ENCODE measurements at places on chromosomes 11 and 22.

GRCh38 chr11:30091246-30091645 is 74.4 kb upstream of the KCNA4 start:
- no peak for DNase-seq

DNA sequence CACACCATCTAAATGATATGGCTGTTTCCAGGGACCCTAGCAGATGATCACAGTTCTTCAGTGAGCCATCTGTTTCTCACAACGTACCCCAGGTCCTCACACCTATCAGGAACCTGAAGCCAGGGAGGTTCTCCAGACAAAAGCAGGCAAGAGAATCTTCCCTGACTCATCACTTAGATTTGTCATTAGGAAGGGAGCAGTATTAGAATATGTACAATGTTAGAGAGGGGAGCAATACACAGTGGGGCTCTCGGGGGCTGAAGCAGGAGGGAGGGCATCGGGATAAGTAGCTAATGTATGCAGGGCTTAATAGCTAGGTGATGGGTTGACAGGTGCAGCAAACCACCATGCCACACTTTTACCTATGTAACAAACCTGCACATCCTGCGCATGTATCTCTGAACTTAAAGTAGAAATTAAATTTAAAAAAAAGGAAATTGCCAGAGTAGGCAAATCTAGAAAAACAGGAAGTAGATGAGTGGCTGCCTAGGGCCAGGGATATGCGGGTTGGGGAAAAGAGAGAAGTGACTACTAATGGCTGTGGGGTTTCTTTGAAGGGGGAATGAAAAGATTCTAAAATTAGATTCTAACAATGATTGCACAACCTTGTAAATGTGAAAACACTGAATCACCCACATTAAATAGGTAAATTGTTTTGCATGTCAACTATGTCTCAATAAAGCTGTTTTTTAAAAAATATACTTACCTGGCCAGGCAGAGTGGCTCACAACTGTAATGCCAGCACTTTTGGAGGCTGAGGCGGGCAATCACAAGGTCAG is 14.4 kb downstream of the C22orf42 start:
- DNase-seq: peak; percentile 92

DNA sequence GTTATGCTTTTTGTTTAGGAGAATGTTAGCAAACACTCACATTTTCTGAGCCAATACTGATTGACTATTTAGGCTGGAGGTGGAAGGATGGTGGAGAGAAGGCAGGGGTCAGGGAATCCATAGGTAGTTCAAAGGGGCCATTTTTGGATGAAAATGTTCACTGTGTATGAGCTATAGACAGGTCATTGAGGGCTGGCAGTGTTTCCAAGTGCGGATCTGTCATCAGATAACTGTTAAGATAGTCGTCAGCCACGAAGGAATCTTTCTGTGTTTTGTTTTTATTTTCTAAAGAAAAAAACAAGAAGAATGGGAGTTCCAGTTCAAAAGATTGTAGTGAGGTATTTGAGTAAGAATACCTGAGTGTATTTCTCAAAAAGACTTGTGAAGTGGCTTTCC is 3.1 kb downstream of the KCNJ5 start:
- no peak for DNase-seq

DNA sequence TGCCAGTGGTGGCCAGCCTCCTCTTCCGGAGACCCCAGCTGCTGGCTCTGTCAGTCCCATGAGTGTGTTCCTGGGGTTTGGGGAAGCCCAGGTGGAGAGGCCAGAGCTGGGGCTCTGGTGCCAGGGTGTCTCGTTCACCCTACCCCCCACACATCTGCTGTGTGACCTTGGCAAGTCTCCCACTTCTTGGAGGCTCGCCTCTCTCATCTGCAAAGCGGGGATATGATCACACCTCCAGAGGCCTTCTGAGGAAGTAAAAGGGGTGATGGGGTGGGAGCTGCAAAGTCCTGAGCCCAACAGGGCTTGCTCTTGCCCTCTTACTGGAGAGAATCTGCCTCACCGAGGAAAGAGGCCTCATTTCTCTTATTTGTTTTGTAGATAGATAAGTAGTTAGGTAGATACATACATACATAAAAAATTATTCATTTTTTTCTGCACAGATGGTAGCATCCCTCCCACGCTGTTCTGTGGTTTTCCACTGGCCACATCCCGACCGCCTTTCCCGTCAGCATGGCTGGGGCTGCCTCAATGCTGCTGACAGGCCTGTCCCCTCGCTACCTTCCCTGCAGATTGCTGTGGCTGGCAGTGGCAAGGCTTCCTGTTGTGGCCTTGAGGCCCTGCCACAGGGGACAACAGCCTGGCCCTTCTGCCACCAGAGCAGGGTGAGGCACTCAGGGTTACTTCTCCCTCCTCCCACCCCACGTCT is 23.9 kb downstream of the MYO7A start:
- DNase-seq: peak; percentile 50

DNA sequence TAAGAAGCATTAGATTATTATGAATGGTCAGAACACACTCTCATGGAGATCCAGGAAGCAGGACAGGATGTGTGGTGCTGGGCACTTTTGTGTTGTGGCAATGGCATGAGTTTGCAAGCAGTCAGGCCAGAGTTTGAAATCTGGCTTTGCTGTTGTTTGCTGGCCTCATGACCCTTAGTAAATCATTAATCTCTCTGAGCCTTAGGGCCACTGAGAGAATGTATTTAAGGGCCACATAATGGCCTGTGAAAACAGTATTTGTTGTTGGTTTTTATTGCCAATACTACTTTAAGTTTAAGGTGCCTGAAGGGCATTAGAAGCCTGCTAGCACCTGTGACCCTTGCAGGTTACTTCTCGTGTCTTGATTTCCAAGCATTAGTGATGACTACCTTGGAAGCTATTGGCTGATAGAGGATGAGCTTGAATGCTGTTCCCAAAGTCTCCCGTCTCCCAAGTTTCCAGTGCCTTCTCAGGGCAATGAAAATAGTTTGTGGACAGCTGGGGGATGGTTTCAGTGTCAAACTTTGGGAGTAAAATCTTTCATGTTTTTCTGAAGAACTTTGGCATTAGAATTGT is 24.6 kb downstream of the STIM1 start:
- DNase-seq: no peak

- no peak for DNase-seq
These were observed 843 bp downstream of the OPCML start for GRCh38 chr11:133531458-133531857.

- DNase-seq: no peak
These were observed 14.7 kb downstream of the ABTB2 start for GRCh38 chr11:34343153-34343552.

DNA sequence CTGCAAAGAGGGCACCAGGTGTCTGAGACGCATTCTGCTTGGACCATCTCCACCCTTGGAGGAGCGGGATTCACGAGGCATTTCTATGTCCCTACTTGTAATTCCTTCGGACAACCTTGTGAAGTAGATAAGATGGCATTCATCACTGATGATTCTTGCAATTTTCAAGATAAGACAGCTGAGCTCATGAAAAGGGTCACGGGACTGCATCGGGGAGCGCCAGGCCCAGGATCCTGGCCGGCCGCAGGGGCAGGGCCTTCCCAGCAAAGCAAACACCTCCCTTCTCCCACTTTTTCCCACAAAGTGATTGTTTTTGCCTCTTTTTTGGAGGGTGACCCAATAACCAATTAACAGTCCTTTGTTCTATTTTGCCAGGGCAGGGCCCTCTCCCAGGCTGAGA is 8.4 kb downstream of the LIF start:
- DNase-seq: no peak

- peak; percentile 57 for DNase-seq
These were observed 605 bp upstream of the COPB1 start for GRCh38 chr11:14500181-14500651.

- no peak for DNase-seq
These were observed 9.0 kb downstream of the CRKL start for GRCh38 chr22:20926243-20926642.

DNA sequence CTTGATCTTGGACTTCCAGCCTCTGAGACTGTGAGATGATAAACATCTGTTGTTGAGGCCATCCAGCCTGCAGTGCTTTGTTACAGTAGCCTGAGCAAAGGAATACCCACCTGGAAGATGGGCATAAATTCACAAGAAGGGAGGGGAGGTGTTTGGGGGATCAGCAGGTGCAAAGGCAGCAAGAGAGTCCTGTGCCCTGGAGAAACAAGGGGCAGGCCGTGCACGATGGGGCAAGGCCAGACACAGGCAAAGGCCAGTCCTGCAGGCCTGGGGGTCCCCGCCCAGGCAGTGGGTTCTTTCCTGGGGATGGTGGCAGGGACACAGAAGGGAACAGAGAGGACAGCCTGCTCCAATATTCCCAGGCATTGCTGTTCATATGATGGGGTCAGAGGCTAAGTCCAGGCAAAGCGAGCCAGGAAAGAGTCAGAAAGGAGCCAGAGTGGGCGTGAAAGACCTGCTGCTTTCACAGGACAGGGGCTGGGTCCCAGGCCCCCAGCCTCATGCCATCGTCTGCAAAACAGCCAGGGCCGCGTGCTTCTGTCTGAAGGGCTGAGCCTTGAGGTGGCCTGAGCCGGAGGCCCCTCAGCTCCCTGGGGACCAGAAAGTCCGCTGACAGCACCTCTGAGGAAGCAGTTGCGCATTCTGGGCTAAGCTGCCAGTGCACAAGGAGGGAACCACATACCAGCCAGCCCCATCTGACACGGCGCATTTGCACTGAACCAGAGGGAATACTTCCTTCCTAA is 48.8 kb downstream of the MYEOV start:
- DNase-seq: no peak

DNA sequence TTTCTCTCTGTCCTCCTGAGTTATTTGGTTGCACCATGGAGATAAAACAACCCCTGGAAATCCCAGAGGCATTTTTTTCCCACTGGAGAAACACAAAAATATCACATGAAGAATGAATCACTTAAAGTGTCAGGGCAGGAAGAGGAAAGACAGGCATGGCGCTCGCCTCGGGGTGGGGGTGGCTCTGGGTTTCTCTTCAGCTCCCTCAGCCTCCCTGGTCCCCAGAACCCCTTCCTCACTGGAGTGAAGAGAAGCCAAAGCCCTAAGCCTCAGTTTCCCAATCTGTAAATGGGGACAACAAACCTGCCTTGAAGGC is 938 bp downstream of the SHISAL1 start:
- DNase-seq: no peak

GRCh38 chr11:132452616-132453015 is 1079.7 kb downstream of the OPCML start:
- DNase-seq: no peak

- no peak for DNase-seq
These were observed 143.0 kb downstream of the APIP start for GRCh38 chr11:34773211-34773610.

DNA sequence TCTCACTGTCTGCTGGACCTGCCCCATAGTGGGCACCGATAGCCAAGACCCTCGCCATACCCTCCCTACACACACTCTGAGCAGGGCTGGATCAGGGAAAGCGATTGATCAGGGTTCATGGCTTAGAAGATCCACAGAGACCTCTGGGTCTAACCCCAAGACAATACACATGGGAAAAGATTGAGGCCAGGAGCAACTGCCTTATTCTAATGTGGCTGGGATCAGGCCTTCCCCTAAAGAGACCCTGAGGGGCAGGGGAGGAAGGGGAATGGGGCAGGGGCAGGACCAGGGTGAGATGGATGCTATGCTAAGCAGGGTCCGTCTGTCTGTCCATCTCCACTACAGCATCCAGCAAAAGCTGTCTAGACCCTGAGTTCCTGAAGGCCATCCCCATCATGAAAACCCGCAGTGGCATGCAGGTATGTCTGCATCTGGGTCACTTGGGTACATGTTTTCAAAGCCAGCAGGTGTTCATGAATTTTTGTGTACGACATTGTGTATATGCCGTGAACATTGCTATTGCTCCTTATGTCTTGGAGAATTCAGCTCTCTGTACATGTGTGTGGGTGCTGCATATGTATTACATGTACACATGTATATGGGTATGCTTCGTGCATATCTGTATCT is 15.3 kb upstream of the RELT start:
- no peak for DNase-seq

DNA sequence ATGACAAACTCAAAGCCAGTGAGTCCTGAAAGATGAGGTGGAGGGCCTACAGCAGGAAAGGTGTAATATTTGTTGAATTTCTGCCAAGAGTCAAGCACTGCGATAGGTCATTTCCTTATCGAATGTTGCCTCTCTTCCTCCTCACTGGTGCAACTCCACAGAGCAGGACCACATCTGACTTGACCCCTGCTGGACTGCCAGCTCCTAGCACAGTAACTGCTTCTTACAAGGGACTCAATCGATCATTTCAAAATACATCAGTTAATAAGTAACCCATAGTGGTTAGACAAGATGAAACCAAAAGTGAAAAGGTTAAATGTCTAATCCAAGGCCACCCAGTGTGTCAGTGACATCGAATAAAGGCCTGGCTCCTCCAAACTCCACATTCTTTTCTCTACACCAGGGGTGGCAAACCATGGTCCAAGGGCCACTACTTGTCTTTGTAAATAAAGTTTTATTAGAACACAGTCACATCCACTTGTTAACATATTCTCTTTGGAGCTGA is 98.5 kb upstream of the CSNK2A3 start:
- DNase-seq: no peak

DNA sequence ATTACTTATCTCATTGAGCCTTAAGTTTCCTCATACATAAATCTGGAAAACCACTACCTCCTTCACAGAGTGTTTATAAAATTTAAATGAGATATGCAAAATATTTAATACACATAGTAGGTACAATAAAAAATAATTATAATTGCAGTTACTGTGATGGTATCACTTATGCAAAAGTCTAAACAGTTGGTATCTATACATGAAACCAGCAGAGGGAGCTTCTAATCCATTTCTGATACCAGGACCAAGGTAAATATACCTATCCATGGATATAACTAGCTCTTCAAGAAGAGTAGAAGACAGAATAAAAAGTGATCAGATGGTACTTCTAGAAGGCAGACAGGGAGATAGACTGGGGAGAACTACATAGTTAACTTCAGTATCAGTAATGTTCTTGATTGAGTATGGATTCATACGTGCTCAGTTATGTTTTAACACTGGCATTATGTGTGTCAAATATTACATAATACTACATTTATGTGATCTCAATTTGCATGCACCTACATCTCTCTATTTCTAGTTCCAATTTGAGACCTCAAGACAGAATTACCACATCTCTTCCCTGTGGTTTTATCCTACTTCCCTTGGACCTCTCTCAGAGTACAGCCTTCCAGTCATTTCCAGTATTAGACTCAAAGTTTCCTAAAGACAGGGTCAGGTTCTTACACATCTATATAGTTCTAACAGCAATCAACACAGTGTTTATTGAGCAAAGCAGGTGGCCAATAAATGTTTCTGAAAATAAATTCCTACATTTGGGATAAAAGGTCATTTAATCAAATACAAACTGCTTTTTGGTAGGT is 13.7 kb upstream of the TSG101 start:
- peak; percentile 16 for DNase-seq

DNA sequence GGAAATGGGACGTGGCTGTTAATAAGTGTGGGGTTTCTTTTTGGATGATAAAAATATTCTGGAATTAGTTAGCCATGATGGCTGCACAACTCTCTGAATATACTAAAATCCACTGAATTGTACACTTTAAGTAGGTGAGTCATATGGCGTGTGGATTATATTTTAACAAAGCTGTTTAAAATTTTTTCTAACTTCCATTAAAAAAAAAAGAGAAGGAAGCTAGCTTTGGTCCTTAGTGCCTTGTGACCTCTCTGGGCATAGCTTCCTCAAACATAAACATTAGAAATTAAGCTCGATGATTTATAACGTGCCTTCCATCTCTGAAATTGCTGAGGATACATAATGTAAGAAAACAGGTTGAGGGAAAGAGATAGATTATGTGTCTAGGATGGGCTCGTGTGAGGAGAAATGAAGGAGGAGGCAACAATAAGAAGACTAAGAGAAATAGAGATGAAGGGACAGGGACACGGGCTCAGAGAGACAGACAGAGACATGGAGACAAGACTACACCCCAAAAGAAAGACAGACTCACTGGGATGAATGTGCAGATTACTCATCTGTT is 20.0 kb downstream of the IRAG1 start:
- peak; percentile 82 for DNase-seq

- DNase-seq: no peak
These were observed 40.0 kb upstream of the PRDM11 start for GRCh38 chr11:45106440-45106839.

Measured in suppressor macrophage (primary cell).